ENCODE measurements at places on chromosomes 6 and 20.
A peak's percentile ranks its signal among the peaks of the same experiment; 100 is the strongest.

- DNase-seq: no peak
These were observed 32.2 kb downstream of the MRAP2 start for GRCh38 chr6:84065693-84066290.

DNA sequence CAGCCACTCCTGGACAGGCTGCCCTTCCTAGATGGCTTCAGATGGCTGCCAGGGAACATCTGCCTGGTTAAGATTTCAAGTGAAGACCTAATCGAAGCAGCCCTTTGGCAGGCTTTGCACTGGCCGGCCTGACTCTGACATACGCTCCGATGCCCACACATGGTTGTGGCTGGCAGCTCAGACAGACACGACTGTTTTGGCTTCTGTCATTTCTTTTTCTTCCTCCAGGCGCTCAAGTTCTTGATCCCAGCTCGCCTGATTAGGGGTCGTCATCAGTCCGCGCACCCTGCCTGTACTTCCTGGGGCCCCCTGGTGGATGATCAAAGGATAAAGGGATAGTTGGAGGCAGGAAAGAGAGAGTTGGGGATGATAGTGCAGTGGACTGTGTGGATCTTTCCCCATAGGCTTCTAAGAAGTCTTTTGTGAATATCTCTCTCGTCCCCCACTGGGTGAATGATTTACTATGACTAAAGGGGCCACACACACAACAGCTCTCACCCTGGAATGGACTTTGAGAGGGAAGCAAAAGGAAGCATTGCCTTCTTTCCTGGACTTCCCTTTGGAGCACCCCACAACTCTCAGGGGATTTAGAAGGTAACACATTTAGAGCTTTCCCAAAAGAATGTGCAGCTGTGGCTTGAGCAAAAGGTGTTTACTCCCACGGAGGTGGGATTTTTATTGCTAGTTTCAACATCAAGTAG, 21.4 kb upstream of the TRAM2 start:
- DNase-seq: peak; percentile 22

GRCh38 chr6:158942349-158942748, 57.7 kb downstream of the RSPH3 start:
- no peak for DNase-seq

DNA sequence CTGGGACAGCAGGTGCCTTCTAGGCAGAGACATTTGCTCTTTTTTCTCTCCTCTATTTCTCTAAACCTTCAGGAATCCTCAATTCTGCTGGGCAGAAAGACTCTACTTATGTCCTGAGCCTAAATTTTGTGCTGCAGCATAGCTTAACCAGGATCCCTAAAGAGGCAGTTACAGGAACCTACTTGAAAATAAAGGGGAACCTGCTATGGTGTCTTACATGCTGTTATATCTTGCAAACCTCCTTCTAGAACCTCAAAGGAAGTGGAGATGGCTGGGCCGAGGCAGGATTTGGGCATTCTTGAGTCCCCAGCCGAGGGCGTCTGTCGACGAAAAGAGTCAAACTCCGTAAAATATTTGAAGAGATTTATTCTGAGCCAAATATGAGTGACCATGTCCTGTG, 17.1 kb upstream of the GMNN start:
- DNase-seq: no peak

GRCh38 chr6:35511562-35511941, 1.1 kb downstream of the TULP1 start:
- no peak for DNase-seq
